ENCODE measurements at places on chromosomes 5 and 9.
A peak's percentile ranks its signal among the peaks of the same experiment; 100 is the strongest.

DNA sequence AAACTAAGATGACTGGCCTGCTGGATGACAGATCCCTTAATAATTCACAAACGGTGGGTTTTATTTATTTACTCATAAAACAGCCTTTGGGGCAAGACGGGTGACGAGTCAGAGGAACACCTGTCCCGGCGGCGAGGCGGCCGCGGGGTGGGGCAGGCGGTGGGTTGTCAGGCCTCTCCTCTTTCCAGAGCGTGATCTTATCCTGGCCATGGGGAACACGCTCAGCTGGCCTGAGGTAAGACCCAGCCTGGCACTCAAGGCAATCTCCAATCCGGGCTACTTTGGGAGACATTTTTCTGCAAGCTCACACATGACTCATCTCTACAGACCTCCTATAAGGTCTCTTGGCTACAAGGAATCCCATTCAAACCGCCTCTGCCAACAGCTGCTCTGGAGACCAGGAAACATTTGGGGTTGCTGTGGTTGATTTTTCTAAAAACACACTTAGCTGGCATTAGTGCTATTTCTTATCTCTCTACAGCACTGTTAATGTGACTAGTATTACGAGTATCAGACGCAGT is 6.3 kb downstream of the RAPGEF1 start:
- peak; percentile 51 for DNase-seq

GRCh38 chr5:133527311-133527710 is 85.0 kb downstream of the FSTL4 start:
- no peak for DNase-seq

GRCh38 chr9:973295-973834 is 3.1 kb upstream of the DMRT3 start:
- no peak for DNase-seq

DNA sequence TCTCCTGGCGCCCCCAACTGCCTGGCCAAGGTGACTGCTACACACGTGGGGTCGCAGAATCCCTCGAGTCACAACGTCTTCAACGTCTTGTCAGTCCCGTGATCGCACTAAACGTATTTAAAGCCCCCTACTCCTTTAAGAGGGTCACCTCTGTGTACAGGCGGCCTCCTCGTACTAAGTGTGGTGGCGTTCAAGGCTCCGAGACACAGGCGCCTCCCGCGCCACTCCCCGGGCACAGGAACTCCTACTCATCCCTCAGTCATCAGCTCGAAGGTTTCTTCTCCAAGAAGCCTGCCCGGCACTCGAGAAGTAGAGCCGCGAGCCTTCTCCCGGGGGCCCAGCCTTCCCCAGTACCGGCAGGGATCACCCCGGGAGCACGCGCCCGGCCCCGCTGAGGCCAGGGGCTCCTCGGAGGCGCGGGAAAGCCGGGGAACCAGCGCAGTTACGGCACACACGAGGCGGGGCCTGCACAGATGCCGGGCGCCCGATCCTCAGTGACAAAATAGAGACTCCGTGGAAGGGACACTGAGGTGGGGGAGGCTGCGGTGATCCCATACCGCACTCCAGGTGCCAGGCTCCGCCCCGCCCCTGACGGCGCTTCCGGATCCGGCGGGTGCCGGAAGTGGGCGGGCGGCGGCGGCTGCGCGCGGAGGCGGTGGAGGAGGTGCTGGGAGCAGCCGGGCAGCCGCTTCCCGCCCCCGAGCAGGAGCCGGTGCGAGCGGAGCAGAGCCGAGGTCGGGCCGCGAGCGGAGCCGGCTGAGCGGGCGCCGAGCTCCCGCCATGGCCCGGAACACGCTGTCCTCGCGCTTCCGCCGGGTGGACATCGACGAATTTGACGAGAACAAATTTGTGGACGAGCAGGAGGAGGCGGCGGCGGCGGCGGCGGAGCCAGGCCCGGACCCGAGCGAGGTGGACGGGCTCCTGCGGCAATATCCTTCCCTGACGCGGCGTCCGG is 6.9 kb downstream of the ARPC5L start:
- peak; percentile 92 for DNase-seq

DNA sequence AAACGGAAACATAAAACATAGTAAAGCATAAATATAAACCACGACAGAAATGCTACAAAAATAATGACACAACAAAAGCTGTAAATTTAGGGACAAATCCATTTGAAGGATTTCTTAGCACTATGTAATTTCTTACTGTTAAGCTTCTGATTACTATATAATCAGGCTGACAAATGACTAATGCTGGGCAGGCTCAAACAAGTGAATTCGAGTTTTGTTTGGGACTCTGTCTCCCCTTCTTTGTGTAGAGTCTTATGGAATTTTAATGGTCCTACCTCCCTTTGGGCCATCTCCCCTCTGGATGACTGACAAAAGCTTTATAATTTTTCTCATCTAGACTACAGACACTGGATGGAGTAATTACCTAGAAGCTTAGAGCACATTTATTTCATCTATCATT is 24.6 kb upstream of the KIF2A start:
- DNase-seq = no peak

GRCh38 chr5:124193371-124193789 is 553.1 kb downstream of the ZNF608 start:
- no peak for DNase-seq

DNA sequence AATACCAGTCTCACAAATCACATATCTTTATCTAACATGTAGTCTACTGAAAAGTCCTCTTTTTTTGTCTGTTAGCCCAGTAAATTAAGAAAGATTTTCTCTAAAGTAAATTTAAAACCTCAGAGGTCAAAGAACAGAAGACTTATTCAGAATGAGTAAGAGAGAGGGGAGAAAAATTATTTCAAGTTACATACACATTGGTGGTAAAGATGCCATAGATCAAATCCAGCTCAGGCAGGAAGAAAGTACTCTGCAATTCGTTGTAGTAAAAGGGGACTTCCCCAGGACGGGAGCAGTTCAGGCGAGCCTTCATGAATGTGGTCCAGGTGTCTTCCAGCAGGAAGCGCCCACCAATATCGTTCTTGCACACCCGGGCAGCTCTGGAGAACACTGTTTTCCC is 344.1 kb downstream of the SEMA5A start:
- no peak for DNase-seq

DNA sequence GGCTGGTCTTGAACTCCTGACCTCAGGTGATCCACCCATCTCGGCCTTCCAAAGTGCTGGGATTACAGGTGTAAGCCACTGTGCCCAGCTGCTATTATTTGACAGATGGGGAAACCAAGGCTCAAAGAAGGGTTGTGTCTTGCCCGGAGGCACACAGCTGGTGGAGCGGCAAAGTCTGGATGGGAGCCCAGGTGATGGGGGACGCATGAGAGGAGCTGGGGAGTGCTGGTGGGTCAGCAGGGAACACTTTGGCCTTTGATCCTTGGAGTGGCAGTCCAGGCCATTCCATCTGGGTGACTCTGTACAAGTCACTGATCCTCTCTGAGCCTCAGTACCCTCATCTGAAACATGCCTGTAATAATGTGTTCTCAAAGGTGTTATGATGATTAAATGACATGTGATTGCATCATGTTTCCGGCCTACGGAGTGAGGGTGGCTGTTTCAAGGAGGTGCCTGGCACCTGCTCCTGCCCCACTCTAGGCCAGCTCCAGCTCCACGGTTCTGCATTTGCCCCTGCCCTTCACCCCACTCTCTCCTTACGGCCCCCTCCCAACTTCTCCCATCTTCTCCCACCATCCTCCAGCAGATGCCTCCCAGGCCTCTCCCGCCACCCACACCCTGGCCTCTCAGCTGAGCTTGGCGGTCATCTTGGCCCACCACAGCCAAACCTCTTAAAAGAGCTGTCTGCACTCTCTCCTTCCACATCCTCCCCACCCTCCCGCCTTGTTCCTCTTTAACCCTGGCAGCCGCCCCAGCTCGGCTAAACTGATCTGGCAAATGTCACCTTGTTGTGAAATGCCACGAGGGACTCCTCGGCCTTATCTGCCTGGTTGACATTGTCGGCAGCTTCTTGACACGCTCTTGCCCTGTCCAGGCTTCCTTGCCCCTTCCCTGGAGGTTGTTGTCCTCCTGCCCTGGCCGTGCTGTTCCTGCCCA is 5.5 kb upstream of the DBN1 start:
- DNase-seq = no peak

DNA sequence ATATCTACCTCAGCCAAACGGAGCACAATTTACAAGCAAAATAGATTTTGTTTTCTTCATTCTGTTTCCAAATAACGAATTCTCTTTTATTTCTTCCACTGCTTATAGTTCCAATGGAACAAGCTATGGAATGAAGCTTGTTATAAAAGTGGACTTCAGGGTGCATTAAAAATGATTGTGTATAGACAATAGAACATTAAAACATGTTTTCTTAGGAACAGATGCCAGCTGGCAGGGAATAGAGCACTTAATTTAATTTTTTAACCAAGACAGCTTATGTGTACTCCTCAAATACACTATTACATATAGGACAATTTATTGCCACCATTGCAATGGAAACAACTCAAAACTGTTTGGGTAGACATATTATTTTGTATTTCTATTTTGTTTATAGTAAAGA is 860.1 kb upstream of the TYRP1 start:
- DNase-seq = no peak

- DNase-seq = no peak
These were observed 695.1 kb downstream of the NR2F1-AS1 start for GRCh38 chr5:92885950-92886349.

DNA sequence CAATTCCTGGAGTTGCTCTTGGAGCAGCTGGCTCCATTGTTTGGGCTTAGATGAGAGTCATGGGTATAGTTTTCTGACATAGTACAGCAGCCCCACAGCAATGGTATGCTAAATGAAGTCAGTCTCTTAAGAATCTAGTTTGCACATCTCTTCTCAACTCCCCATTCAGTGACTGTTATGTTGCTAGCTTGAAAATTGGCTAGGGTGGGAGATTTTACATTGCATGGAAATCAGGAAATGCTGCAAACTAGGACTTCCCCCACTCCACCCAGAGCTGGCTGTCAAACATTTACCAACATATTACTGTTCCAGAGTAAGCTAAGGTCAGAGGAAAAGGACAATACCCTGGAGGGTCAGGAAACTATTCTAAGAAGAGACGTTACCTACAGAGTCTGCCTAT is 17.6 kb upstream of the FCHO2 start:
- no peak for DNase-seq

GRCh38 chr9:75140261-75140660 is 51.9 kb downstream of the OSTF1 start:
- DNase-seq = no peak

DNA sequence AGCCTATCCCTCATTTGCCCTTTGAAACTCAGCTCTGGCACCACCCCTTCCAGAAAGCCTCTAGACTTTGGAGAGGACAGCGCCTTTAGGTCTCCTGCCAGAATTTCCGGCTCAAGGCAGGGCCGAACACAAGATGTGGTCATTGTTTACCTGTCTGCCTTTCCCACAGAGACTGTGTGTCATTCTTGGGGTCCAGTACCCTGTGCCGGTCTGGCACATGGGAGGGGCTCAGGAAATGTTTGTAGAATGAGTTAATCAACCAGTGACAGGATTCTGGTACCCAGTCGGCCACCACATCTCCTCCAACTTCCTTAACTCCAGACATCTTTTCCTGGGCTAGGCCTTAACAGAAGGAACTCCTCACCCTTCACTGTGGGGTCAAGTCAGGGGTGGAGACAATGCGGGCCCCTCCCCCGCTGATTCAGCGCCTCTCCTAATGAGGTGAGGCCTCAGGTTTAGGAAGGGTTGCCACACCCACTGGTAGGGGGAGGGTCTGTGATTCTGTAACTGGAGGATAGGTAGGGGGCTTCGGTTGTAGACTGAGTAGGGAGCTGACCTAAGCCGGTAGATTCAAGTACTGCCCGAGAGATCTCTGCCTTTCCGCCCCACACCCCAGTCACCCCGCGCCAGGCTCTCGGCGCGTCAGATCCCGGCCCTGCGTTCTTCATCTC is 29.3 kb downstream of the PCDH1 start:
- peak; percentile 58 for DNase-seq

GRCh38 chr9:134369416-134370212 is 43.4 kb downstream of the RXRA start:
- DNase-seq = no peak

DNA sequence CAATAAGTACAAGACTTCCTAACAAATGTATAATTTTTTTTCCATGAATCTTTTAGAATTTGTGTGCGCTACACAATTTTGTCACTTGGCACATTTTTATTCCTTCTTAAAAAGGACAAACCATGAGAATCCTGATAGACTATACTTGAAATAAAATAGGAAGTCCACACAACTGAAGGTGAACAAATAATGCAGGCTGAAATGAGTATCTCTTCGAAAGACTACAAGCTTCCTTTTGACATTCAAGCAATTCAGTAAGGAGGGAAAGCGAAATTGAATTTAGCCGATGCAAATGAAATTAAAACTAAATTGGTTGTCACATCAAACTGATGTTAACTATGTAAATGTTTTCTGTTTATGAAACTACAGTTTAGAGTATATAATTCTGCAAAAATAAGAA is 374.4 kb upstream of the CCNH start:
- no peak for DNase-seq

DNA sequence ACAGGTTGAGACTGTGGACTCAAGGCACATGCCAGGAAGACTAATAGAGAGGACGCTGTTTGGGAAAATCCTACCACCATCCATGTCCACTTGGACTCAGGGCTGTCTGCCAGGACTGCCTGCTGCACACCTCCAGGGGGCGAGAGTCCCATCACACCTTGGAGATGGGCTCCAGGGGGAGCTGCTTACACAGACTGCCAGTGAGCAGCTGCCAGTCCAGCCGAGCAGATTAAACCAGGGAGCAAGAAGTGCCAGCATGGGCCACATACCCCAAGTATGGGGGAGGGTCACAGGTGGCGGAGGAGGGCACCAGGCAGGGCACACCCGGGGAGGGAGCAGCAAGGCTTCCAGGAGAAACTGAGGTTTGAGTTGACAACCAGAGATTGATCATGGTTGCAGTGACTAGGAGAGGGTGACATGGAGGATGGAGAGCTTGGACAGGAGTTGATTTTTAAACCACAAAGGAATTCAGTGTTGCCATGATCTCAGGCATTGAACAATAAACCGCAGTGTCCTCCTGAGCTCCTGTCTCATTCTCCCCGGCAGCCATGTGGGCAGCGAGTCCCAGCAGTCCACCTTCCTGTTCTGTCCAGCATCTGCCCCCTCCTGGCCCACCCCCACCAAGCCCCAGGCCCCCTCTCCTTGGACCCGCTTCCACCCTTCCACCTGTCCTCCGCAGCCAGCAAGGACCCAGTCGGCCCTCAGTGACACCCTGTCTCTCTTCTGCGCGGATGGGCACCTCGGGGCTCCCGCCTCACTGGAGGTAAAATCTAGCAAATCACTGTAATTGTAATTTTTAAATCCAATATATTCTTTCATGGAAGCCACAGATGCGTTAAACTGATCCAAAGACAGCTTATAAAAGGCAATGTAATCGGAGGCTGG is 3.1 kb upstream of the VAV2 start:
- DNase-seq = peak; percentile 9
